ENCODE measurements at places on chromosomes 2 and 18.

- DNase-seq, result no peak
Observed at GRCh38 chr2:34031097-34031496, 432.0 kb upstream of the FAM98A start.

DNA sequence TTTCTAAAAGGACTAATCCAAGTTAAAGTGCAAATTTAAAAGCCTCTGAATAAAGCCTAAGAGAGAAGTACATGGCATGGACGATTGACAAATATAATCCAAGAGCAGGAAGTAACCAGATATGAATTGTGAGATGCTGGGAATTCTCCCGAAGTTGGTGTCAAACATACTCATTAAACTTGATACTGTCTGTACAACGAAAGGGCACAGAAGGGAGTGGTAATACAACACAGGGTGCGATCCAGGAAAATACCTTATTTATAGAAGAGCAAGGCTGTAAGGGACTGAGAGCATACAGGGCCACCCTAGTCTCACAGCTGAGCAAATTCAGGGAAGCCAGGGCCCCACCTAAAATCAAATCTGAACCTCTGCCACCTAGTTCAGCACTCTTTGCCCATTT, 41.6 kb downstream of the SEMA4F start:
- DNase-seq, result no peak

- no peak for DNase-seq
Observed at GRCh38 chr2:214987261-214987660, 151.2 kb downstream of the ABCA12 start.

DNA sequence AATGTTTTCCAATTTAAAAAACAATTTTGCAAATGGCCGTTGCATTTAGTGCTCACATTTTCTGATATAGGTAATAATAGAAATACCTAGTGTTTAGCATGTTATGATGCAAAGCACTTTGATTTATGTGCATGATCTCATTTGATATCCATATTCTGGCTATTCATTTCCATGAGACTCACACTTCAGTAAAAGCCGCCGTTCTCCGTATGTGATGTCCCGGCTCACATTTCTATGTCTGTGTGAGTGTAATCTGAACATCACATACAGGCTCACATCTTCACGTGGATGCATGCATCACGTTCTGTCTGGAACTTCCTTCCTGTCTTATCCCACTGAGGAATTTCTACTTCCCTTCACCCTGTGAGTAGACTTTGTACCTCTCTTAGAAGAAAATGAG, 45.8 kb downstream of the DCDC2C start:
- DNase-seq, result no peak

GRCh38 chr2:179444056-179444455, 179.4 kb upstream of the SESTD1 start:
- DNase-seq, result no peak

GRCh38 chr2:1968209-1968987, 224.1 kb upstream of the PXDN start:
- no peak for DNase-seq

DNA sequence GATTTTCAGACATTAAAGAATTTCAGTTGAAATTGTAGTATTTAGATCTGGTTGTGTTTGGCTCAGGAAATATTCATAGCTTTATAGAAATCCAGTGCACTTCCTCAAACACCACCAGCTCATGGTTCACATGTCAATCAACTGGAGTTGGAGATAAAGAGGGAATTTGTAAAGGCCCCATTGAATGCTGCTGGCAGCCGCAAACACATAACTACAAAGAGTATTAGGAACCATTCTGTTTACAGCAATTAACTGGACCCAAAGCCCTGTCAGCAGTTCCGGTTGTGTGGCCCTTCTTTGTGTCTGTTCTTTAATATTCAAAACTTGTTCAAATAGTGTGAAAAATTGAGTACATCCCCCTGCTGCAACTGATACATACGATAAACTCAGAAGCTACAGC, 107.4 kb upstream of the LRRTM4 start:
- no peak for DNase-seq

GRCh38 chr18:9221661-9222060, 85.1 kb downstream of the ANKRD12 start:
- no peak for DNase-seq

DNA sequence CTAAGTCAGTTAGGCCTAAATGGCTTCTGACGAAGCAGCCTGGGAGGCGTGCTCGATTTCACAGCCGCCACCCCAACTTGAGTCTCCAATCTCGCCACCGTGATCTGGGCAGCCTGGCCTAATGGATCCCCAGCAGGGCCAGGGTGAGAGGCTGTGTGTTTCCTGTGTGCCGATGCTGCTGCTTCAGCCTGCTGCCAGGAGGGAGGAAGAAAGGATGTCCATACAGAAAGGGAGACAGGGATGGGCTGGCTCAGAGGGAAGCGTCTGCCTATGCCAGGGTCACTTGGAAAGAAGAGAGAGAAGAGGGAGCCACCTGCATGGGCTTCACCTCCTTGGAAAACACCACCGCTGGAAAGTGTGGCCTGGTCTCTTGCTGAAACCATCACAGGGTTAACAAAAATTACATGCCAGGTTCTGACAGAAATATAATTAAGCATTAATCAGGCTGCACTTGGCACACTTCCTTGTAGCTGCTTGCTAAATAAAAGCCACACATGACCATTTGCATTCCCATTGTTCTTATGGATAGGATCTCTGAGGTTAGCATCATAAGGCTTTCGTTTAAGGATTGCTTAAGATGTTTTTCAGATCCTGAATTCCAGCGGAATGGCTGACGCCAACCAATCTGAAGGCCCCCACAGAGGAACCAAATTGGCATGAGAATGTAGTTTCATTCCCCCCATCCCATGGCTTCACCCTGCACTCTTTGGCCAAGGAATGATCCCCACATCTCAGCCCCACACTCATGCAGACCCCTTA, 108.8 kb upstream of the SLC1A4 start:
- no peak for DNase-seq

- no peak for DNase-seq
Observed at GRCh38 chr2:146119586-146119985, 1599.7 kb upstream of the ZEB2 start.

- DNase-seq, result no peak
Observed at GRCh38 chr18:70250781-70251180, 38.1 kb upstream of the SOCS6 start.

- DNase-seq, result no peak
Observed at GRCh38 chr2:20930928-20931327, 108.0 kb upstream of the LDAH start.

DNA sequence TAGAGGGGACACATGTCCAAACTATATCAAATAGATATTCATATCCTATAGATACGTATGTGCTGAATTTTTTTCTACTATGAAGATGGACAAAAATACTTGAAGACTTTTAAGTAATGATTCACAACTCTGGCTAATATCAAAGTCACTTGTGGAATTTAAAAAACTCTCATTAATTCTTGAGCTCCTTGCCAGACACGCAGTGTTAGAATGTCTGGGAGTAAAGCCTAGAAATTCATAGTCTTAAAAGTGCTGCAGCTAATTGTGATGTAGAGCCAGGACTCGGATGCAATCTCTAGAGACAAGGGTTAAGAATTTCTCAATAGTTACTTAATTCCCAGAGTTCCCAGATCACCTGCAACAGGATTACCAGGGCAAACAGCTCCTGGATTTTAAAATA, 107.4 kb downstream of the ARL6IP6 start:
- DNase-seq, result no peak

DNA sequence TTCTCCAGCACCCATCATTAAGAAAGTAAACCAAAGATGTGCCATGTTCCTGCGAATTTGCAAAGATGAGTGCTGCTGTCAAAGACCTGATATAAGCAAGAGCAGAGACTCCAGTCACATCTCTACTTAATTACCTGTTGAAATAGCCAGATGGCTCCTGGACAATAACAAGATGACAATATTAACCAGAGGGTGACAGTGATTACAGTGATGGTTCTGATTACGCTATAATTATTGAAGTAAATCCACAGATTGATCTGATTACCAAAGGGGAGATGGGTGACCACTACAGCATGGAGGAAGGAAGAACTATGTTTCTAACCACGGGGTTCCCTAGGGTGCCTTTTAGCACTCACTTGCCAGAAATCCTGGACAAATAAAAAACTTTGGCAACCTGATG, 36.5 kb upstream of the AFF3 start:
- DNase-seq, result no peak

GRCh38 chr2:148103946-148104345, 83.1 kb downstream of the MBD5 start:
- DNase-seq, result no peak

GRCh38 chr18:37565977-37566478, 430 bp upstream of the CELF4 start:
- no peak for DNase-seq

GRCh38 chr2:203697190-203697589, 9.2 kb upstream of the CD28 start:
- no peak for DNase-seq

DNA sequence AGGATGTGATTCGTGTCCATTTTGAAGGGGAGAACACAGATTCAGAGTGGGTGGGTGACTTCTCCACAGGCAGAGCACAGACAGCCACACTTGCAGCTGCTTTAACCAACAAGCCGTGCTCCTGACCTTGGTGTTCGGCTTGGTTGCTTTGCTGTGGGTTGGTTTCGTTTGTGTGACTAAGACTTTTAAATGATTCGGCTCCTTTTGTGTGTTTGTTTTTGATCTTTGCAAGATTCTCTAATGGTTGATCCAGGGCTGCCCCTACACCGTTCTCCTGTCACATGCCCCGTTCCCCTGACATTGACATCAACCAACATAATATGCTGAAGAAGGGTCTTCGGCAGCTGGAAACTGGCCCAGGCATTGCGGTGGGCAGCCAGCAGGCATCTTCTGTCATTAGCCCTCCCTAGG, 95.9 kb upstream of the MBOAT2 start:
- DNase-seq, result no peak

- DNase-seq, result no peak
Observed at GRCh38 chr2:67522148-67522547, 125.0 kb downstream of the ETAA1 start.

GRCh38 chr2:121052023-121052422, 233.0 kb downstream of the TFCP2L1 start:
- DNase-seq, result no peak

- DNase-seq, result no peak
Observed at GRCh38 chr2:44351676-44352075, 9.6 kb downstream of the PREPL start.

DNA sequence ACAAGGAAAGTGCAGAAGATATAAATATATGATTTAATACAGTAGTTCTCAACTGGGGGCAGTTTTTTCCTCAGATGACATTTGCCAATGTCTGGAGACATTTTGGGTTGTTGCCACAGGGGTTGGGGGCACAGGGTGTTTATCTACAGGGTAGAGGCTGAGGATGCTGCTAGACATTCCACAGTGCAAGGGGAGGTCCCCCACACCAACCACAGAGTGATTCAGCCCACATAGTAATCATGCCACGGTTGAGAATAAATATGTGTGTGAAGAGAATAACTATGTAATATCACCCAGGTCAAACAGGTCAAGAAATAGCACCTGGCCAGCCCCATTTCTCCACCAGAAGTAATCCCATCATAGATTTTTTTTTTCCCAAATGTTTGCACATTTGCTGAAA, 17.9 kb downstream of the DYSF start:
- no peak for DNase-seq

DNA sequence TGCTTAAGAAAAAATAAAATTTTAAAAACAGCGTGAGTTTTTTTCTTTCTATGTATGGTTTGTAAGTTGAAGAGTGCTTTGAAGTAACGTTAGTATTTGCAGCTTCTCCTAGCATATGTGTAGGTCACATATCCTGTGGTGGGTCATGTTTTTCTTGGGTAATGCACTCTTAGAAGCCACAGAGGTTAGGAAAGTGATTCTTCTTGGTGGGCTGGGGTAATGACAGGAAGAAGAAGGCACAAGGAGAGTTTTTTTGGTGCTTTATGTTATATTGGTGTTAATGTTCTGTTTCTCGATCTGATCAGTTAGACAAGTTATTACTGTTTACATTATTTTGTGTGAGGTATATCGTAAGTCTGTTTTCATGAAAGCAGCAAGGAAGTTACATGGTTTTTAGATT, 109.0 kb downstream of the ICA1L start:
- DNase-seq, result no peak

GRCh38 chr2:38406597-38407110, 29.6 kb upstream of the ATL2 start:
- no peak for DNase-seq

DNA sequence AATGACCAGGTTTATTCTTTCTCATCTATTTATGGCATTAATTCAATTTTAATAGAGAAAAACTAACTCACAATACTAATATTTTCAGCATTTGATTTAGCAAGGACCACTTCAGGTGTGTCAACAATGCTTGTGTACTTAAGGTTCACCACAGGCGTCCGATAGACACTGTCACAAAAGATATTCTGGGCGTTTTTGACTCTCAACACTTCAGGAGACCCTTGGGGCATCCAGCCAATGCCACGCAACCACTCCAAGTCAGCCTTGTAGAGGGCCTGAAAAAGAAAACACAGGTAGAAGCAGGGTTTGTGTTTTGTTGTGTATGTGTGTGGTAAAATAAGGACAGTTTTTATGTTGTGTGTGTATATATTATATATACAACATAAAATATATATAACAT, 158.2 kb downstream of the NEB start:
- DNase-seq, result no peak

DNA sequence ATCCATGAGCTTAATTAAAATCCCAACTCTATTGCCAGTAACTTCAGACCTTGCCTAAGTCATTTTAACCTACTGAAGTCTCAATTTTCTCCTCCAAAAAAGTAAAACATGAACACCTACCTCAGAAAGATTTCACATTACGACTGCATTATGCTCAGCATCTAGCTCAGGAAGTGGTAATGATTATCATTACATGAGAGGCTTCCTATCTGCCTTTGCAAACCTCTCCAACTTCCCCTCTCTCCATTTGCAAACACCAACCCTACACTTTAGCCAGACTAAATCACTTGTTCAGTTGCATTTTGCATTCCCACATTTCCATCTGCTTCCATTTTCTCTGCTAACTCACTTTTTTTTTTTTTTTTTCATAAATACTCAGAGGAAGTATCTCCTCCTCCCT, 6.8 kb downstream of the SLC38A11 start:
- DNase-seq, result no peak

- no peak for DNase-seq
Observed at GRCh38 chr2:130183512-130184373, 1.7 kb downstream of the MZT2B start.

DNA sequence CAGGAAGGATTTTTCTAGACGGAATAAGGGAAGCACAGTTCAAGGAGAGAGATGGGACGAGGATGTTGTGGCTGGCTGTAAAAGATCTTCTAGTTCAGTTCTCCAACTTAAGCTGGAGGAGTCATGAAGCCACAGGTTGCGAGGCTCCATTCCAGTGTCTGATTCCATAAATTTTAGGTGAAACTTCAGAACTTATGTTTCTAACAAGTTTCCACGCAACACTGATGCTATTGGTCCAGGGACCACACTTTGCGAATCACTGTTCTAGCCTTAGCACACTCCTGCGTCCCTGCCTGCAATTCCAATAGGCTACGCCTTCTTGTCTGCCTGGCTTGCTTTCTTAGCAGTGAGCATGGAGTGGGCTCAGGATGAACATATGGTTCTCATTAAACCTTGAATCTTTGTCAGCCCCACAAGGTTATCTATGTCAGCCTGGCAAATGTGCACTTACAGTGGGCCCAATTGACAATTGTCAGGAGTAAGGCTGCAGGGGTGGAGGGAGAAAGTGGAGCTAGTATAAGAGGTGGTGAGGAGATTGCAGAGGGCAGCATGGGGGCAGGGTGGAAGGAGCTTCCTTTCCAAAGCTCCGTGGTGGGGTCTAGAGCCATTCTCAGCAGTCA, 438.1 kb upstream of the ST6GAL2 start:
- no peak for DNase-seq

- no peak for DNase-seq
Observed at GRCh38 chr18:42401131-42401673, 446.2 kb downstream of the PIK3C3 start.

Data from stimulated activated CD8-positive, alpha-beta memory T cell treated with anti-CD3 and anti-CD28 coated beads, Interleukin-4, amount 100 ng/mL, for 4 hours (primary cell).